Activated T-cell treated with anti-CD3 and anti-CD28 coated beads, Interleukin-2, amount 50 U/mL, for 1 hour (primary cell): ENCODE measurements at places on chromosomes 2 and 18.

- peak; percentile 91 for DNase-seq
These were observed at the start of gene CCDC93 for GRCh38 chr2:118013724-118014491. Gene CCDC93 (minus strand): TSS chr2:118014070. CDS start chr2:118013995, 75 bp downstream.

DNA sequence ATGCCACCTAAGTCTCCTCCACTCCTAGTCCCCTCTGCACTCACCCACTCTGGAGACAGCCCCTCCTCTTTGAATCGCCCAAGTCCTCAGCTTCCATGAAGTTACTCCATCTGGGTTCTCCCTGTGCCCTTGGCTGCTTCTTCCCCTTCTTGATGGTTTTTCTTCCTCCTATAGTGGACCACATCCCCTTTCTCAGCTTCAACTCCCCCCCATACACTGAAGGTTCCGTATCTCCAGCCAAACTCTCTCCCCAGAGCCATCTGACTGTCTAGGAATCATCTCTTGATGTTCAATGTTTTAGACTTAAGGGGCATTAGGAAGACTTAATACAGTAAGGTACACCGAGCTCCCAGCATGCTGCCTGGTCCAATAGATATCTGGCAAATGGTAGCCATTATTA lies 39.6 kb downstream of the EMX1 start:
- no peak for DNase-seq

GRCh38 chr18:39759926-39760325 lies 2194.3 kb upstream of the CELF4 start:
- no peak for DNase-seq

GRCh38 chr2:191500566-191500883 lies 177.4 kb upstream of the NABP1 start:
- no peak for DNase-seq

DNA sequence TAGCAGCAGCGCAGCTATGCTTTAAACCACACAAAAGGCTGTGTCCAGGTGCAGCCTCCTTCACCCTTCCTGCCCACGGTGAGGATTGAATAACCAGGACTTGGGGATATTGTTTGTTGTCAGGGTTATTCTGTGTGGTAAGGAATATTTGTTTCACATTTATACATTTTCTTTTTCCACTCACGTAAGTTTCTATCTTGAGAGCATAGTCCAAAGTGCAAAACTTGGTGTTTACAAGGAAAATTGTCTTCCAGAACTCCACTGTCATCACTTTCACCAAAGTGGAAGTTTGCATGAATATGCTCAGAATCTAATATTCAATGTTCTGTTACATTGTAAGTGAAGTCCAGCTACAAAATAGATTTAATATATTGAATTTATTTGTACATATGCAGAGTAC lies 26.4 kb downstream of the NAPG start:
- no peak for DNase-seq

- DNase-seq = no peak
These were observed 155.5 kb downstream of the ARHGAP28 start for GRCh38 chr18:6885006-6885481.

GRCh38 chr2:237096911-237097310 lies 11.2 kb downstream of the COPS8 start:
- no peak for DNase-seq

DNA sequence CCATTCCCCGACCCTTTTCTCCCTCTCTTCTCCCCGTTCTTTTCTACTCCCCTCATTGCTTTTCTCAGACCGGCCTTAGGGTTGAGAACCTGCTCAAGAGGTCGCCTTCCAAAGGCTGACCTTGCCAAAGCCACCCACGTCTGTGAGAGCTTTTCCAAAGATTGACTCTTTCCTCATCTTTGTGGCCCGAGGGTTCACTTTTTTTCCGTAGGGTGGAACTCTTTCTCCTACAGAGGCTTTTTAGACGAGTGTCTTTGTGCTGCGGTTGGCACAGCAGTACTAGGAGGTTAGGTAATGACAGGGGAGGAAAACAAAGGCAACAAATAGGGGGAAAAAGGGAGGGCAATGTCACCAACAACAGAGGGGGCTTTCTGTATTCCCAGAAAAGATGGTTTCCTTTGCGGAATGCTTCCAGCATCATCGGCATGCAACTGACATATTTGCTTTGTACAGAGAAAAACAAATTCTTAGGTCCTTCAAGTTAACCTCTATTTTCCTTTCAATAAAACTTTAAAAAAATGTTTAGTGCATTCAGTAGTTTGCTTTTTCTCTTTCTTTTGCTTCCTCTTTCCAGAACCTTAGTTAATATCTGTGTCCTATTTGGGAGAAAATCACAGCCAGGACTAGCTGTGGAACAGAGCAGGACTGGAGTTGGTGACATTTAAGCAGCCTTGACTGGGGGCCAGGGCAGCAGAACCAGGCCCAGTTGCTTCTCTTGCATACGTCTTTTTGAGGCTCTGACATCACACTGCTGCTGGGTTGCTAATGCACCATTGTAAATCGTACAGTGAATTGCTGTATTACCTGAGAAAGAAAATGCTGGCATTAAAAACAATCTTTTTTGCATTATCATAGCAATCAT lies 188.1 kb upstream of the FANCL start:
- no peak for DNase-seq

DNA sequence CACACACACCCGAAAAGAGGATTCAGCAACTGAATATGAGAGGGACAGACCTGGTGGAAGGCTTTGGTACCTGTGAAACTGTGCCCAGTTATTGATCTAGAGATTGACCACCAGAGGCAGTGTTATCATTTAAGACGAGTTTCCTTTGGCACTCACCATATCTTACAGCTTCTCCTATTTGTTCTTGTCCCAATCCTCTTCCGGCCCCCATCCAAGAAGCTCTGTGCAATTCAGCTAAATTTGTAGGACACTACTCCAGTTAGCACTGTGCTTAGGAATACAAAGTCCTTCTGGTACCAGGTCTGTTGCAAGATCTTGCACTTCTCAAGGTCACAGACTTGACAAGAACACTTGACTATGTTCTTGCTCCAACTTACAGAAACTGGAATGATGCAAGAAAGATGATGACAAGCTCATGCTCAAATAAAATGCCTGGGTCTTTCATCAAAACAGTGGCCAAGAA lies 177.7 kb downstream of the TMEM247 start:
- no peak for DNase-seq

DNA sequence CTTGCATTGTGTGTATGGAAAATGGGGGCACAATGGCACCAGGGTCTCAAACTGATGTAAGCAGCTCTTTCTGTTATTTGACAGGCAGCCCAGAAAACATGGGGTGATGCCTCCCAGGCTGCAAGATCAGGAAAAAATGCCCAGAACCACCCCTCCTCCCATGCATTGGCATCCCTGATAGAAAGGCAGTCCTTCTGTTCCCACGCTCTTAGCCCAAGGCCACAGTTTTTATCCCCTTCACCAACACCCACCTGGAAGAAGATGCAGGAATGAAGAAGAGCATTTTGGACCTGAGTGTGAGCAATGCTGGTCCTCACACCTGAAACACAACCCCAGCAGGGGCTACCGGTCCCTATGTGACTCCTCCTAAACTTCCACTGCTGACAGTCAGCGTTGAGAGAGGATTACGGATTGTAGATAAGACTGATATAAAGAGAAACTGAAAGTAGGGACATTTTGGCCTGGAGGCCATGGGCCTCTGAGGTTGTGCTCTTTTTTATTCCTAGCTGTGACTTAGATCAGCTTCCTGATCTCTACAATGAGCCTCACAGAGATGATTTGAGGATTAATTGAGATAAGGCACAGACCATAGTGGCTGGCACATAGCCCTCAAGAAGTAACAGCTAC lies 386.0 kb upstream of the ATP5MC3 start:
- no peak for DNase-seq

DNA sequence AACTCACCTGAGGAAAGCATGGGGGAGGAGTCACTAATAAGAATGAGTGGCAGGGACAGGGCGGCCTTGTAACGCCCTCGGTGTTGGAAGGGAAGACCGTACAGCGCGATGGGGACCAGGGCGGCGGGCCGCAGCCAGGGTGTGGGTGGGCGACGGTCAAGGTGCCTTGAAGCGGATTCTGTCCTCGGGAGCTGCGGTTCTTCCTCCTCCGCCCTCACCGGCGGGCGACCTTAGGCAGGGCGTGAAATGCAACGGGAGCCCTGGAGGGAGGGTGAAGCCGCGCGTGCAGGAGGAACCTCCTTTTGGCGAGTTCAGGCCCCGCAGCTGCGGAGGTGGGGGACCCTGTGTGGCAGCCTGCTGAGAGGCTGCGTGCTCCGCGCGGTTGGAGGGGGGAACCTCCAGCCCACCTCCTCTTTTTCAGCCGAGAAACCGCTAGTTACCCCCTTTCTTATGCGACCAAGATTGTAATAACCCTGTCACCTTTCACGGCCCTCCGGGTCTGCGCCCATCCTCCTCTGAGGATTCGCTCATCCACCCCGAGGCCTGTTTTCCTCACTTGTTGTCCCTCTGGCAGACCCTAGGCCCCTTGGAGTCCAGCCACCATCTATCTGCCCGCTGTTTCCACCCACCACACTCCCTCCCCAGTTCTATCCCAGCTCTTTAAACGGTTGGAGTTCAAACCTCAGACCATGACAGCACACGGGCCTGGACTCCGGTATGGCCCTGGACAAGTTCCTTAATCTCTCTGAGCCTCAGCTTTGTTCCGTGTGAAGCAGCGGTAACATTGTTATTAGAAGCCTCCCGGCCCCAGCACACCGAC lies 823 bp upstream of the RNU2-63P start:
- DNase-seq = no peak

DNA sequence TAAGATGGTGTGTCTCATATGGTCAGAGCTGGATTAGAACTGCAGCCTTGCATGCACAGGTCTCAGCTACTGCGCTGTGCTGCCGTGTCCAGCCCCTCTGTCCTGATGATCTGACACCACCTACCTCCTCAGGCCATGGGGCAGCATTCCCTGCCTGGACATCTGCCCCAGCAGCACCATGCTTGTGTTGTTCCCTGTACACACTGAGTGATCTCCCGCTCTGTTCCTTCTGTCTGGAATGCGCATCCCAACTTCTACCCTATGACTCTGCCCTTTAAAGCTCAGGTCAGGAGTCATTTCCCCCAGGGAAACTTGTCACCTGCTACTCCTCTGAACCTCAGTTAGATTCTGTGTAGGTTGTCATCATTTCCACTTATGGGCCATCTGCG lies 157.4 kb upstream of the TTC39C start:
- no peak for DNase-seq

DNA sequence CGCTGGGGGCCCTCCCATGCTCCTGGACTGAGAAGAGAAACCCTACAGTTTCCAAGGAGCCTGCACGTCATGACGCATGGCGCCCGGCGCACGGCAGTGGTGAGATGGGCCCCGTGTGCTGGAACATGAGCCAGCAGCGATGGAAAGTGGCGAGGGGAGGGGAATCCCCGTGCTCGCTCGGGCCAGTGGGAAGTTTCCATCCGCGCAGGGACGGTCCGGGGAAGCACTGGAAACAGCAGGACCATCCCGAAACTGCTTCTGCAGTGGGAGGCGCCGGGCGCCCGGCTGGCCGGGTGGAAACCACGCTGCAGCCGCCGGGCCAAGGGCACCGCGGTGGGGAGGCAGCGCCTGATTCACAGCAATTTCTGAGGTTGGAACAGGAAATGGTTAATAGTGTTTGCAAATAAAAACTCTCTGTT lies 4.9 kb upstream of the PDCD1 start:
- DNase-seq = peak; percentile 68

DNA sequence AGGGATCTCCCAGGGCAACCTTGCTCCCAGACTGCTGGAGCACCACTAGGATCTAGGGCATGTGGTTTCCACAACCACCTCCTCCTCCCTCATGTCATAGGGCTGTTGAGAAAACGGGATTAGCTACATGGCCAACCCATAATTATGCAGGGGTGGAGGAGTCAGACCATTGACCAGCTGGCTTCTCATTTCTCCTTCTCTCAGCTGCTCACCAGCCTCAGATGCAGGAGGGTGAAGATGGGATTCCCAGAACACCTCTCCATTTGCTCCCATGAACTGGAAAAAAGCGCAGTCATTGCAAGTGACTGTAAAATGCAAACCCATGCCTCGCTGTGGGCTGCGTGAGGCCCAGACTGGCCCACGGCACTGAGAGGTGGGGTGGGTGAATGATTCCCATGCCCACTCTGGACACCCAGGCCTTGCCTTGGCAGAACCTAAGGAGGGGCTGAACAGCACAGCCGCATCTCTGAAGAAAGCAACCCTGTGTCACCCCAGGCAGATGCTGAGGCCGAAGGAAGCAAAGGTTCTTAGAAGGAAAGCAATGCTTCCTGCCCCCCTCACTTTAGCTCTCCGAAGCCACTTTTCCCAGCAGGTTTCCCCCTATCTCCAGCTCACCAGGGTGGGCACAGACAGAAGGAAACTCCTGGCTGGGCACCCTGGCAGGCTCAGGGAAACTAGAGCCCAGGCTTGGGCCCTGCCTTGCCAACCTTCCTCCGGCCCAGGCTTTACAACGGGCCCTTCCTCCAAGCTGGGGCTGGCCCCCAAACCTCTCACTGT lies 69.6 kb upstream of the RTN4 start:
- no peak for DNase-seq

GRCh38 chr2:45134014-45134413 lies 124.8 kb upstream of the SIX2 start:
- no peak for DNase-seq

DNA sequence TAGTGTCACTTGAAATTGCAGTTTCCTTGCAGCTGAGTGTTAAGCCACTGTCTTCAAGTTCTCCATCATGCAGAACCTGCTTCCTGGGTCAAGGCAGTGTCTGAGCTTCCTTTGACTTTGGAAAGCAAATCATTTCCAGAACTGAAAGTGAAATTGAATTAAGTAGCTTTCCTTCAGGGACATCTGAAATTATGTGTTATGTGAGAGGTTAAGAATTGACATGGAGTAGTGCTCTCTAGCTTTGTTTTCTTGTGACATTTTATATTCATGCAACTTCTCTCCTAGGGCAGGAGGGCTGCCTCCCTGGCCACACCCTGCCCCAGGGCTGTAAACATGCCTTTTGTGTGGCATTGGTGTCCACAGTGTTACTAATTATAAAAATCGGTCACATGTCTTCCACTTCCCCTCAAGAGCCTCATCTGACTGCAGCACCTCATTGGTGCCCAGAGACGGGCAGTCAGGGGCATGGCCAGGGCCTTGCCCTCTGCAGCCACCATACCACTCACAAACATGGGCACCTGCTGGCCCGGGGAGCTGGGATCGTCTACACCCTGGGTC lies 14.4 kb downstream of the RAB12 start:
- DNase-seq = no peak

GRCh38 chr18:7393080-7393479 lies 162.2 kb downstream of the LRRC30 start:
- no peak for DNase-seq

GRCh38 chr2:181877181-181877664 lies 14.3 kb upstream of the ITPRID2 start:
- no peak for DNase-seq

DNA sequence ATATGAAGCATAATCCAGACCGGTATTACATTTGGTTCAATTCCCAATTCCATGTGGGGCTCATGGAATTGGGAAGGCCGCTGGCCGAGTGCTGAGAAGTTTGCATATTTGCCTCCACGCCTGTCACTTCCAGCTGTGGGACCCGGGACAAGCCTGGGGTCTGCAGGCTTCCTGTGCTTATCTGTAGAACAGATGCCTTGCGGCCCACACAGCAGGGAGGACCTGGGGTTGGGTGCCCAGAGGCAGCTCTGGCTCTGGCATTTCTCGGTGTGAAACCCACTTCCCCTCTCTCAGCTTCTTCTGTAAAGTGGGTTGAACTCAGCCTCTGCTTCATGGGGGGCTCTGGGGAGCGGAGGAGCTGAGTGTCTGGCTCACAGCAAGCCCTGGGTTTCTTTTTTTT lies 97.9 kb downstream of the SH3BP4 start:
- no peak for DNase-seq

- no peak for DNase-seq
These were observed 293.9 kb downstream of the KIAA1328 start for GRCh38 chr18:37122877-37123276.
